ENCODE measurements at places on chromosomes 5 and 9. TPM values are rescaled to one million over a fixed set of nuclear protein-coding genes. Genes with fewer than 3 reads are reported as not detected.

DNA sequence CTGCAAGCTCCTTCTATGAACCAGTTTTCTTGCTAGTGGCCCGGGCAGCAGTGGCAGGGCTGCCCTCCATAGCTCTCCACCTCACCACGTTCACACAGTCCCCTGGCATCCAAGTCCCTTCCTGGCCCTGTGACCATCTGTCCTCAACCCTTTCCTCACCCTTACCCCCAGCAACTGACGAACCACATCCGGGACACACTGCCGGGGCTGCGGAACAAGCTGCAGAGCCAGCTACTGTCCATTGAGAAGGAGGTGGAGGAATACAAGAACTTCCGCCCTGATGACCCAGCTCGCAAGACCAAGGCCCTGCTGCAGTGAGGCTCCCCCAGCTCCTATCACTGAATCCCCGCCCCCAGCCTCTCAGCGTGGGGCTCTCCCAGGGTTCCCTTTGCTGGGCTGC, 18.8 kb downstream of the DNM1 start:
- DNase-seq = no peak

GABBR2 gene
- polyA plus RNA-seq = 0.62 TPM

DNA sequence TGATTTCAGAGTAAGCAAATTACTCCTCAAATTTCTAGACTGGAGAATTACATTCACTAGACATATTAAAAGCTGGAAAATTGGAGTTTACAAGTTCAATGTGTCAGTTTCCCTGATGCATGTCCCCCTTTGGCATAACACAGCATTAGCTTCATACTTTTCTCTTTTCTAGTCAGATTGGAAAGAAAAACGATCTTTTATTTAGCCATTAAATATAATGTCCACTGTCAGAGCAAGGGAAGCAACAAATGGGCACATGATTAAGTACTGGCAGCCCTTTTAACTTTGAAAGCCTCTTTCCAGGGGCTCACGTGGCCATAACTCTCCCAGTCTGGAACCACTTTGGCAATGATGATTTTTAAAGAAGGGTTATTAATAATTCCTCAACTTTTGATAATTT, 203.3 kb downstream of the KCNN2 start:
- peak; percentile 14 for DNase-seq

LYRM7 gene
- polyA plus RNA-seq = 10.8 TPM

- no peak for DNase-seq
Measured at GRCh38 chr5:93807846-93808245, 66.4 kb upstream of the POU5F2 start.

DNA sequence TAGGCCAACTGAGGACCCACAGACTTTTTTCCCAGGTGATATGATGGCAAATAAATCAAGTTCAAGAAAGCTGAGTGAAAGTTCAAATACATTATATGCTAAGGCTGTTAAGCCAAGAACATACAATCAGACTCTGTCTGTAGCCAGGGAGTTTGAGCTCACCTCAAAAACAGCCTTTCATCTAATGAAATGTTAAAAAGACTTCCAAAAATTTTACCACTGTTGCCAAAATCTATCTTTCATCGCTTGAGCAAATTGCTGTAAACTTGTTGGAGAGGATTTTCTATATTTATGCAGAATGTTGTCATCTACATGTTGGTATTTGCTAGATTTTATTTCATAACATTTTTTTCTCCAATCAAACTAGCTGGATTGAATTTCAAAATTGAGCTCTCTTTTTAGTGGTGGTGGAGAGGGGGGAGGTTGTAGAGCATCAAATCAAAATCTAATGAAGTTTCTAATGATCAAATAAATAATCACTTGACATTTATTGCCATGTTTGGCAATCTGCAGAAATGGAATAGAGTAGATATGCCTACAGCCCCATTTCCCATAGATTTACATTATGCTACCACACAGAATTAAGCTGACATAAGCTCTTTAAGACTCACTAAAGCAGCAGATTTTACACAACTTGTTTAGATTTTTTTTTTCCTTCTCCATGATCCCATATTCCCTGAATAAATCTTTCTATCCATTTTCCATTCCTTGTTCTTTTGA, 828.9 kb upstream of the ZNF608 start:
- DNase-seq = peak; percentile 58

DNA sequence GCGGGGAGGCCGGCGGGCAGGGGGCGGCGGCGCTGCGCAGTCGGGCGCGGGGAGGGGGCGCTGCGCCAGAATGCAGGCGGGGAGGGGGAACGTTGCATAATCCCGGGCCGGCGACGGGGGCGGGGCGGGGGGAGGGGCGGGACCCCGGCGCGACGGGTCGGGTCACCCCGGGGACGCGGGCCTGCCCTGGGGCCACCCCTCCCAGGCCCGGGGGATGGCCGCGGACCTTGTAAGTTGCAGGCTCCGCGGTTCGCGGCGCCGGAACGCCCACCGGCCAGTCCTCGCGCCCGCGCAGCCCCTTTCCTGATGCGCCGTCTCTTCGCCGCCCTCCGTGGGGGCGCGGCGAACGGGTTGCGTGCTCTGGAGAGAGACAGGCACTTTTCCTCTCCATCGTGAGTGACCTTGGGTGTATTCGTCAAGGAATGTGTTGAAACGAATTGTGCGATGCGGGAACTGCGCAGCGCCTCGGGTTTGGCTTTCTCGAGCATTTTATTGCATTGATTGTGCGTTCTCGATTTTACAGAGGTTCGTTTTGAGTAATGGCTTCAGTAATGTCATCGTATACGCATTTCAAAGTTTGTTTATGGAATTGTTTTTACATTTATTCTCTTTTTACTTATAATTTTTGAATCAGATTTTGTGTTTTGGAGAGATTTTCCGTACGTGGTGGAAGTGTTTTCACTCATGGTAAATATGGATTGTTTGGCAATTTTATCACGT, 802 bp downstream of the SPIN1 start:
- peak; percentile 92 for DNase-seq

- no peak for DNase-seq
Measured at GRCh38 chr5:172370237-172370640, 84.1 kb downstream of the SH3PXD2B start.

NRARP gene
- polyA plus RNA-seq = 6.4 TPM

Data from muscle of back (tissue), 13 donors.